ENCODE measurements at places on chromosomes 1 and 21. TPM values are rescaled to one million over a fixed set of nuclear protein-coding genes. Genes with fewer than 3 reads are reported as not detected.
A peak's percentile ranks its signal among the peaks of the same experiment; 100 is the strongest.

GRCh38 chr1:172134087-172134731, 286.3 kb upstream of the C1orf105 start:
- DNase-seq, result no peak
- H3K4me3 ChIP-seq, result no peak overlapping the region
- no peaks in the 10 kb centered on the region for H3K36me3 ChIP-seq
- H3K27ac ChIP-seq, result no peak overlapping the region
- no peaks in the 10 kb centered on the region for H3K4me1 ChIP-seq
- no peaks in the 10 kb centered on the region for H3K27me3 ChIP-seq

The INKA2 gene
- not detected for total RNA-seq

DNA sequence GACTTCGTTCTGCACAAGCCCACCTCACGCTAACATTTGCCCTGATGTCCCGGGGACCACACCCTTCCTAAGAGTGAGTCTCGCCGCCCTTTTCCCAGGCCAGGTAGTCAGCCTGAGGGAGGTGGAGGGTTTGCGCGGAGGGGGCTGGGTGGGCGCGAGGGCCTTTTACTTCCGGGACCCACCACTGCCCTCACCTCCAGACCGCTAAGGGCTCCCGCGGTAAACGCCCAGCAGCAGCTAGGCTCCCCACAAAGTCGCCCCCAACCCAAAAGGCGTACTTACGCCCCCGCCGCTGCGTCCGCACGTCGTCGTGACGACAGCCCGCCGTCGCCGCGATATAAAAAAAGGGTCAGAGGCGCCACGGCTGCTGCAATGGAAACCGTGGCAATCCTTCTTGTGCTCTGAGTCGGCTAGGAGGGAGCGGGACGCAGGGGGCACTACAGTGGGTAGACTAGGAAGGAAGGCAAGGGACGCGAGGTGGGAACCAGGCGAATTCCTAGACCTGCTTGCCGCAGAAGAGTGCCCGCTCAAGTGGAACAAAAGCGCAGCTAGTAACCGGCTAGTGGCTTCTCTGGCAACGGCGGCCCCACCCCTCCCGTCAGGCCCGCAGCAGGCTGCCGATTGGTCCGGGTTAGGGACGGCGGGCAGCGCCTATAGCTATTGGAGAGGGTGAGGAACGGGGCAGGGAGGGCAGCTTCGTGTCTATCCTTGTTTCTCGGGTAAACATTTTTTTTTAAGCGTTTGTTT, at the start of gene ODF2L:
ODF2L (minus strand) TSS at position 573 of the 747 bp plus-strand sequence. CDS start 9,296 bp downstream, outside the sequence.
- H3K27ac ChIP-seq, result peak within 1 kb of the TSS; percentile 90
- no peaks in the 10 kb centered on the region for H3K27me3 ChIP-seq
- H3K4me3 ChIP-seq, result peak within 1 kb of the TSS; percentile 80
- no peaks in the 10 kb centered on the region for H3K36me3 ChIP-seq
- DNase-seq, result peak; percentile 90

GRCh38 chr1:71666609-71667008, 585.8 kb upstream of the ZRANB2 start:
- H3K27me3 ChIP-seq, result no peaks in the 10 kb centered on the region
- H3K27ac ChIP-seq, result no peak overlapping the region
- H3K4me3 ChIP-seq, result no peak overlapping the region
- no peaks in the 10 kb centered on the region for H3K36me3 ChIP-seq
- H3K4me1 ChIP-seq, result no peaks in the 10 kb centered on the region

DNA sequence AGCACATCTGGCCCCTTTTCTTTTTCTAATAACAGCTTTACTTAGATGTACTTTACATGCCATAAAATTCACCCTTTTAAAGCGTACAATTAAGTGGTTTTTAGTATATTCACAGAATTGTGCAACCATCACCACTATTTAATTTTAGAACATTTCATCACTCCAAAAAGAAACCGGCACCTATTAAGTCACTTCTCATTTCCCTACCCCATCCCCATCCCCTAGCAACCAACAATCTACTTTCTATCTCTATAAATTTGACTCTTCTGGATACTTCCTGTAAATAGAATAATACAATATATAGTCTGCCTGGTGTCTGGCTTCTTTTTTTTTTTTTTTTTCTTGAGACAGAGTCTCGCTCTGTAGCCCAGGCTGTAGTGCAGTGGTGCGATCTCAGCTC, 59.5 kb upstream of the ENAH start:
- H3K36me3 ChIP-seq, result no peaks in the 10 kb centered on the region
- no peak overlapping the region for H3K4me3 ChIP-seq

The S100PBP gene
- total RNA-seq, result 69.0 TPM

- no peaks in the 10 kb centered on the region for H3K27me3 ChIP-seq
- no peaks in the 10 kb centered on the region for H3K4me1 ChIP-seq
- H3K4me3 ChIP-seq, result no peak overlapping the region
- DNase-seq, result no peak
Measured at GRCh38 chr1:57741521-57741920, 317.7 kb upstream of the DAB1 start.

DNA sequence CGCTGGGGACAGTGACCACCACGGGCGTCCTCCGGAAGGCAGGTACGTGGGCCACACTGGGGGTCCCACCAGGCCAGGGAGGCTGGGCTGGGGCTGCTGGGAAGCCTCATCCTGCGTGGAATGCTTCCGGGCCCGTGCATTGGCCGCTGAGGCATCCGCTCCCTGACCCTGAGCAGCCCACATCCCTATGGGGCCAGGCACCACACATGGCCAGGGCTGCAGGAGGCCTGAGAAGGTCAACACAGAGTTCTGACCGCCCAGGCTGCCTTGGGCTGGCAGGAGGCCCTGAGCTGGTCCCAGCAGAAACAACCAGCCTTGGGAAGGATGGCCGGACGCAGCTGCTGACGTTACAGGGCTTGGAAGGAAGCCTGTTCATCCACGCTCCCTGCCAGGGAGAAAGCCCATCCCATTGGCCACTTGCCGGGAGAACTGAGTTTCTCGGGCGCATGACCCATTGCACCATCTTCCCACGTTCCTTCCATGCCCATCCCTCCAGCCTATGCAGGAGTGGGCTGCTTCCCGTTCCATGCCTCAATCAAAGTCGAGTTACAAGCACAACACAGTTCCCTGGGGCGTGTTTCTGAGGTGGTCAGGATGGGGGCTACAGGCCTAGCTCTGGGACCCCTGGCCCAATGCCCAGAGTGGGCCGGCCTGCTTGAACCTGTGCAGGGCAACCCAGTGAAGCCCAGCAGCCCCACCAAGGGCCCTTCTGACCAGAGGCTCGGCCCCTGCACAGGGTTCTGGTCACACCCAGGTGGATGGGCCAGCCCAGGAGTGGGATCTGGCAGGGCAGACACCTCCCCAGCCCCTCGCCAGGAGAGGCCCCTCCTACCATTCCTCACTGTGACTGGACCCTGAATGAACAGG, 31.7 kb downstream of the TRIM11 start:
- DNase-seq, result no peak
- no peaks in the 10 kb centered on the region for H3K27me3 ChIP-seq
- H3K27ac ChIP-seq, result no peak overlapping the region

The SWT1 gene
- 4.4 TPM for total RNA-seq

- peak overlapping the region; percentile 69 for H3K27ac ChIP-seq
- no peaks in the 10 kb centered on the region for H3K27me3 ChIP-seq
- H3K4me3 ChIP-seq, result peak overlapping the region; percentile 76
- DNase-seq, result no peak
- H3K4me1 ChIP-seq, result peaks cover 9% of the 10 kb centered on the region
Measured at GRCh38 chr1:115090186-115090490, 835 bp upstream of the TSPAN2 start.

DNA sequence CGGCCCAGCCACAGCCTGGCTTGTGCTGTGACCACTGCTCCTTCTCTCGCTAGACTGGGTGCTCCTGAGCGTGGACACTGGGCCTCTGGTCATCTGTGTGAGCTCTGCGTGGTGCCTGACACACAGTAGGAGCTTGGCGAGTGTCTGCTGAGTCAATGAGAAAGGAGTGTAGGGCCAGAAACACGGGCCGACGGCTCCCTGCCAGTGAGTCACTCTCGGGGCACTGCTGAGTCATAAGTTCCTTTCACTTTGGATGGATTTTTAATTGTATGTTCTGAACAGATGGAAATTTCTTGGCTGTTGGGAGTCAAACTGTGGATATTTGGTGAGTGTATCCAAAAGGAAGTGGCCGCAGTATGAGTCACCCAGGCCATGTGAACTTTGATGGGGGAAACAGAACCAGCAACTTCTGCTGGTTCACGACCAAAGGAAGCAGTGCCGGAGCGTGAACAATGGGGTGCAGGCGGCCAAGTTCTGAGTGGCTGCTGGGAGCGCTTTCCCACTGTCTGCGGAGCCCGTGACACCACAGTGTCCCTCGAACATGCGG, 41.0 kb upstream of the COL18A1 start:
- no peaks in the 10 kb centered on the region for H3K27me3 ChIP-seq
- no peak for DNase-seq
- H3K36me3 ChIP-seq, result no peaks in the 10 kb centered on the region
- no peaks in the 10 kb centered on the region for H3K4me1 ChIP-seq
- H3K27ac ChIP-seq, result no peak overlapping the region

- H3K27me3 ChIP-seq, result no peaks in the 10 kb centered on the region
- no peaks in the 10 kb centered on the region for H3K36me3 ChIP-seq
- no peak overlapping the region for H3K27ac ChIP-seq
- H3K4me1 ChIP-seq, result no peaks in the 10 kb centered on the region
Measured at GRCh38 chr1:53642607-53643006, 96.4 kb downstream of the GLIS1 start.

- H3K4me1 ChIP-seq, result peaks cover 30% of the 10 kb centered on the region
- no peak overlapping the region for H3K4me3 ChIP-seq
- no peaks in the 10 kb centered on the region for H3K27me3 ChIP-seq
- H3K27ac ChIP-seq, result no peak overlapping the region
- DNase-seq, result no peak
Measured at GRCh38 chr1:147539122-147539575, 2.2 kb upstream of the BCL9 start.

DNA sequence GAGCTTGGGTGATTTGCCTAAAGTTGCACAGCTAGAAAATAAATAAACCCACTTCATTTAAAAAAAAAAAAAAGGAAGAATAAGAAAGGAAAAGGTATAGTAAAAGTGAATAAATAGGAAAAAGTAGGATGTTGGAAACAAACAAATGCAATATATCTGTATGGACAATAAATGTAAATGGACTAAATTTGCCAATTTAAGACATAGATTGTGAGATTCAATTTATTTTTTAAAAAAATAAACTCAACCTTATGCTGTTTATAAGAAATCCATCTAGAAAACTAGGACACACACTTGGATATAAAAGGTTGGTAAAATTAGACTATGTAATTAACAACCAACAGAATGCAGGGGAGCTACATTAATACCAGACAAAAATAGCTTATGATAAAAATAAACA, 300.0 kb downstream of the AJAP1 start:
- no peak overlapping the region for H3K4me3 ChIP-seq
- no peaks in the 10 kb centered on the region for H3K36me3 ChIP-seq
- no peak overlapping the region for H3K27ac ChIP-seq
- H3K27me3 ChIP-seq, result no peaks in the 10 kb centered on the region
- no peak for DNase-seq

- no peak for DNase-seq
- no peak overlapping the region for H3K27ac ChIP-seq
- H3K4me1 ChIP-seq, result no peaks in the 10 kb centered on the region
- H3K36me3 ChIP-seq, result no peaks in the 10 kb centered on the region
Measured at GRCh38 chr1:242745079-242745478, 220.6 kb upstream of the PLD5 start.
